ENCODE measurements at places on chromosomes 6 and 20. TPM values are rescaled to one million over a fixed set of nuclear protein-coding genes. Genes with fewer than 3 reads are reported as not detected.

DEF6 gene
- total RNA-seq, result 1.3 TPM

GLP1R gene
- not detected for total RNA-seq

GHRH gene
- not detected for total RNA-seq

COL20A1 gene
- not detected for total RNA-seq

All from smooth muscle cell of bladder (primary cell).